ENCODE measurements at places on chromosomes 6 and 20.

- peak; percentile 99 for DNase-seq
Measured at GRCh38 chr20:25237610-25238318, 10.1 kb upstream of the PYGB start.

- DNase-seq: no peak
Measured at GRCh38 chr6:5718231-5718947, 288.3 kb downstream of the NRN1 start.

GRCh38 chr20:24392612-24393011, 76.8 kb upstream of the SYNDIG1 start:
- no peak for DNase-seq

- no peak for DNase-seq
Measured at GRCh38 chr20:5024982-5025381, 23.7 kb upstream of the SLC23A2 start.

- DNase-seq: no peak
Measured at GRCh38 chr20:35257175-35257909, 20.6 kb downstream of the MMP24OS start.

GRCh38 chr20:1831606-1832005, 63.6 kb upstream of the SIRPA start:
- DNase-seq: no peak

- no peak for DNase-seq
Measured at GRCh38 chr6:45835721-45836437, 179.8 kb downstream of the CLIC5 start.

GRCh38 chr6:28135393-28135792, 6.3 kb upstream of the ZKSCAN8 start:
- DNase-seq: no peak

DNA sequence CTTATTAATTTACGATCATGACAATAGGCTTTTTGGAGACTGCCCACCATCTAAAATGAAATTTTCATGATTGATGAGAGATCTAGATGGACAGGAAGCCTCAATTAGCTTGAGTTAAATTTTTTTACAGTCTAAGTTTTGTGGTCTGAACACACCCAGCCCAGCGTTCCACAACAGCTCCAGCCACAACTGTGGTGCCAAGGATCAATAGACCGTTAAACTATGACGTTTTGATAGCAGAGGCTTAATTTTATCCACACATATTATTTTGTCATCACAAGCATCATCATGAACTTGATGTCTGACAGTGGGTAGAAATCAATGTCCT, 5.5 kb upstream of the GABRR1 start:
- DNase-seq: no peak

GRCh38 chr6:84625506-84625905, 138.9 kb downstream of the TBX18 start:
- DNase-seq: no peak

- DNase-seq: no peak
Measured at GRCh38 chr6:7578931-7579330, 11.1 kb upstream of the SNRNP48 start.

- peak; percentile 40 for DNase-seq
Measured at GRCh38 chr6:159645640-159646039, 47.4 kb downstream of the SOD2 start.

DNA sequence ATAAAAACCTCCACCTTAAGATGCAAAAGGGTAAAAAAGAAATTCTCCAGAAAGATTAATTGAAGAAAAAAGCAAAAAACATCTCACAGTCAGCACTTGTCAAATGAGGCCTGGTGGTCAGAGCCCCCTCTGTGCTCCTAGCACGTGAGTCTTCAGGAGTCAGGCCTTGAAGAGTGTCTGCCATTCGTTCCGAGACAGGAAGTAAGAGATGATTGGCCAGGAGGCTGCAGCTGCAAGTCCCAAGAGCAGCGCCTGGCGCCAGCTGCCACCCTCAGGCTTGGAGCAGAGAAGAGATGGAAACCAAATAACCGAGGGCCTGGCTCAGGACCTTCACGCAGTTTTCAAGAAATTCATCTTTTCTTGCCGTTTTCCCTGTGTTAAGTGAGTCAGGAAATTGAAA, 65.0 kb downstream of the FAM120B start:
- no peak for DNase-seq

DNA sequence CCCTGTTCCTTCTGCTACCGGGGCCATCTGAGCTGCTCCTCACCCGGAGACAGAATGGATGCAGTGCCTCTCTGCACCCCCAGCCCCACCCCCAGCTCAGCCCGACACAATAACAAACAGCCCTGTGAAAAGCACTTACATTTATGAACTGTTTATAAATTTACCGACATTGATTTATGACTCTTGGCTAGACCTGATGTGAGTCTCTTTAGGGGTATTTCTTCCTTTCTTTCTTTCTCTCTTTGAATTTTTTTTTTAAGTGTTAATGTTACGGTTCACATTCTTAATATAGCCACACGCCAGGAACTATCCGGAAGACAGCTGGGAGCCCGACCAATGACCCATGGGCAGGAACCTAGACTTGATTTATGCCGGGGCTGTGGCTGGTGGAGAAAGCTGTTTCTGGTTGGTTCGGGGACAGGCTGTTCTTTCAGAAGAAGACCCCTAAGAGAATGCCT, 266.3 kb downstream of the CDC5L start:
- peak; percentile 25 for DNase-seq

GRCh38 chr20:60069656-60070055, 111.4 kb downstream of the CDH26 start:
- no peak for DNase-seq

DNA sequence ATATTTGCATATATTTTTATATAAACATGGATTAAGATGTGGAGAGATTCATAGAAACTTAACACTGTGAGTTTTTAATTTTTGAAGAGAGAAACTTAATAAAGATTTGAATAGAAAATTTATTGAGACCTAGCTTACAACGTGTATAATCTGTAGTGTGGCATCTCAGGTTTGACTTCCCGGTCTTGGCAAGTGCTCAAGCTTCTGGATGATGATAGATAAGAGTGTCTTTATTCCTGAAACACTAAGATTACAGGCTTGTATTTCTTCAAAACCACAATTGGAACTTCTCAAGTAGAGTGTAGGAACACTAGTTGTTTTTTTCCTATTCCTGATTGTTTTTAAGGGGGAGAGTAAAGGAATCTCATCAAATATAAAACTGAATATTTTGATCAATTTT, 64.6 kb upstream of the NOTCH4 start:
- no peak for DNase-seq

- DNase-seq: no peak
Measured at GRCh38 chr6:68339488-68340131, 295.5 kb upstream of the ADGRB3 start.

GRCh38 chr20:7585126-7585679, 355.1 kb downstream of the HAO1 start:
- peak; percentile 7 for DNase-seq

- DNase-seq: peak; percentile 56
Measured at GRCh38 chr20:62819494-62820174, 2.8 kb downstream of the COL9A3 start.

DNA sequence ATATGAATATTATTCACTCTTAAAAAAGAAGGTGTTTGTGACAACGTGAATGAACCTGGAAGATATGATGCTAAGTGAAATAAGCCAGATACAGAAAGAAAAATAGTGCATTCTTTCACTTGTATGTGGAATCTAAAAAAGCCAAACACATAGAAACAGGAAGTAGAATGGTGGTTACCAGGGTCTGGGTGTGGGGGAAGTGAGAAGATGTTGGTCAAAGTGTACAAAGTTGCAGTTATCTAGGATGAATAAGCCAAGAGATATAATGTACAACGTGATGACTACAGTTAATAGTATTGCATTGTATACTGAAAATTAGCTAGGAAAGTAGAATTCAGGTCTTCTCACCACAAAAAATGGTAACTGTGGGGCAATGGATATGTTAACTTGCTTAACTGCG, 151.1 kb upstream of the HCRTR2 start:
- DNase-seq: no peak

GRCh38 chr6:128848212-128848935, 34.6 kb upstream of the LAMA2 start:
- peak; percentile 9 for DNase-seq

DNA sequence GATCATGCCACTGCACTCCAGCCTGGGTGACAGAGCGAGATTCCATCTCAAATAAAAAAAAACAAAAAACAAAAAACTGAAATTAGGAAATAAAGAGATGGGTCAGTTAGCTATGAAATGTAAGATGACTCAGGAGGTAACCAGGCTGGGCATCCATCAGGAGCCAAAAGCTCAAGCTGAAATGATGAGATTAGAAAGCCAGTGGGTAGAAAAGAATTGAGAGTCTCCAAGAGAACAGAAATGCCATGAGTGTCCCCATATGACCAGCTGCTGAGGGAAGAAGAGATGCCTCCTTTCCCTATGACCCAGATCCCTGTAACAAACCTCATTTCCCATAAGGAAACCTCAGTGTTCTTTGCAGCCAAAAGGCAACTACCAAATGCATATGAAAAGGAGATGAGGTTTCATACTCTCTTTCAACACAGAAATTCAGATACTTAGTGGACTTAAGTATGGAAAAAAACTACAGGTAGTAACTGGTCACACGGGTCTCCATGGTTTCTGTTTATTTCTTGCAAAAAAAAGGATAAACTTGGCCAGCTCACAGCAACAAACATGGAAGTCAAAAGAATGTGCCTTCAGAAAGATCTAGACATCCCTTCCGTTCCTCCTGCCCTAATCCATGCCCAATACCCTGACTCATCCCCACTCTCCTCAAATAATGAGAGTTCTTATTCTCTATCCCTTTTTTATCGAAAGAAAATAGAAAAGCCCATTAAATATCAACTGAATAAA, 8.1 kb downstream of the ARHGAP18 start:
- DNase-seq: peak; percentile 55

- peak; percentile 63 for DNase-seq
Measured at GRCh38 chr6:153849072-153849779, 189.8 kb upstream of the OPRM1 start.

DNA sequence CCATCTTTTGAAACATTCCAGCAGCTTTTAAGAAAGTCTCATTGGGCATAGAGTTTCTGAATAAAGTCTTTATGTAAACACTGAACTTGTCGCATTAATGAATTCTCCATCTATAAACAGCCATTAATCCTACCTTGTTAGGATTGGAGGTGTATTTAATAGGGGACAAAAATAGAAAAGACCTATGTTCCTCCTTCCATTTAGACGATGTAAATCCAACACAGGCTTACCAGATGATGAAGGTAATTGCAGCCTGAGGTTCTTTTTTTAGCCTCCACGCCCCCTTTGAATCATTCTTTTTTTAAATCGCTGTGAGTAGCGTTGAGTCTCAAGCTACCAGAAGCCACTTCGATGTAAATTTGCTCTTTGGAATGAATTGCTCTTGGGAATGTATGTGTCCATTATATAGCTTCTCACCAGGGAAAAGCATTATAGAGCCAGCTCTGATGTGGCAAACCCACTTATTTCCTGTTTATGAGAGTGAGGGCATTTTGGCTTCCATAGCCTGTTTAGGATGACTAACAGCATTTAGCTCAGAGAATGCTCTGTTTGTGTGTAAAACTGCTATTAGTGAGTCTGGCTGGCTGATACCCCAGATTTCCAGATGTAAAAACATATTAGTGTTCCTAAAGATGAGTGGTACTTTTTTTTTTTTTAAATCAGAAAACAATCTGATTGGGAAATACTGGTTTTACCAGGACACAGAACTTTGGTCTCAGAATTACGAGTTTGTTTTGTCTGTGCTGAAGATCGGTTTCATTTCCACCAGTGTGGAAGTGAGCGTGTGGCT, 74.9 kb upstream of the CLDN20 start:
- peak; percentile 94 for DNase-seq

DNA sequence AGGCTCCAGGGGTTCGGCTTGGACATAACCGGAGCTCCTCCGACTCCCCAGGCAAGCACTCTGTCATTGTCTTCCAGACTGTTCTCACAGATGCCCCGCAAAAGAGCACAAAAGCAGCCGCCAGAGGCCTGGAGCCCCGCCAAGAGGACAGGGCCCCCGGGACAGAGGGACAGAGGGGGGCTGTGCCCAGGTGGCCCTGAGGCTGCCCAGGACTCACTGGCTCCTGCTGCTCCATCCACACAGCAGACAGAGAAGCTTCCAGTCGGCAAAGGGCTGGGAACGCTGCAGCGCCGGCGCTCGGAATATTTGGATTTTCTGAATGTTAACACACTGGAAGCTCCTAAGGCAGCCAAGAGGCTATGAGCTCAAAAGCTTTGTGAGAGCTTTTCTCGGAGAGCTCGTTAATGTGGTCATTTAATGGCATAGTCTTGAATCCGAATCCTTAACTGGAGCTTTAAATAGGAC, 68.0 kb upstream of the QKI start:
- no peak for DNase-seq

- no peak for DNase-seq
Measured at GRCh38 chr6:56671651-56672461, 29.2 kb upstream of the DST start.

DNA sequence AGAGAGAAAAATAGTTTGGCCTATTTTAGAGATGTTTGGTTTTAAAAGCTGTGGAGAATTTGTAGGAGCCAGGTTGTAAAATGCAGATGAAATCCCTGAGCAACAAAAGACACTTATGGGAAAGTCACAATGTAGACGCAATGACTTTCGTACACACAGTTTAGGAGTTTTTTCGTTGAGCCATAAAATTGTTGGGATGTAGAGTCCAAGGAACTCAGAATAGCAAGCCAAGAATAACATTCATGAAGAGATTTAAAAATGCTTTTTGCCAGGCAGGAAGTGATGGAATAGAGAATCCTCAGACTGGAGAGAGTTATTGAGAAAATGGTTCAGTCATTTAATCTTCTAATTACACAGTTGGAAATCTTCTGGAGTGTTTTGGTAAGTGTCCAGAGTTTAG, 11.5 kb upstream of the PROKR2 start:
- DNase-seq: peak; percentile 41

DNA sequence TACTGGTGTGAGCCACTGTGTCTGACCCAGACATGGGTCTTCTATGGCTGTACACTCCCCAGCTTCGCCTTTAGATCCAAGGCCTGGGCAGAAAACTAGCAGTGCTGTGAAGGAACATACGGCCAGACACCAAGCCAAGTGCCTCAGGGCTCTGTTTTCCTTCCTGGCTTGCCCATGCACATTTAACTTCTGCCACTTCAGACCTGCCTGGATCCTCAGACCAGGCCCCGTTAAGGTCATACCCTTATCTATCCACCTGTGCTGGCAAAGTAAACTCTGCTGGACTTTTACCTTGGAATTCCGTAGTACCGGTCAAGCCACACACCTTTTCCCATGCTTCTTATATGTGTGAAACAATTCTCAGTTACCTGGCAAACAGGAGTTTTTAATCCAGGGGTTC, 644.8 kb downstream of the PTPRT start:
- DNase-seq: no peak

DNA sequence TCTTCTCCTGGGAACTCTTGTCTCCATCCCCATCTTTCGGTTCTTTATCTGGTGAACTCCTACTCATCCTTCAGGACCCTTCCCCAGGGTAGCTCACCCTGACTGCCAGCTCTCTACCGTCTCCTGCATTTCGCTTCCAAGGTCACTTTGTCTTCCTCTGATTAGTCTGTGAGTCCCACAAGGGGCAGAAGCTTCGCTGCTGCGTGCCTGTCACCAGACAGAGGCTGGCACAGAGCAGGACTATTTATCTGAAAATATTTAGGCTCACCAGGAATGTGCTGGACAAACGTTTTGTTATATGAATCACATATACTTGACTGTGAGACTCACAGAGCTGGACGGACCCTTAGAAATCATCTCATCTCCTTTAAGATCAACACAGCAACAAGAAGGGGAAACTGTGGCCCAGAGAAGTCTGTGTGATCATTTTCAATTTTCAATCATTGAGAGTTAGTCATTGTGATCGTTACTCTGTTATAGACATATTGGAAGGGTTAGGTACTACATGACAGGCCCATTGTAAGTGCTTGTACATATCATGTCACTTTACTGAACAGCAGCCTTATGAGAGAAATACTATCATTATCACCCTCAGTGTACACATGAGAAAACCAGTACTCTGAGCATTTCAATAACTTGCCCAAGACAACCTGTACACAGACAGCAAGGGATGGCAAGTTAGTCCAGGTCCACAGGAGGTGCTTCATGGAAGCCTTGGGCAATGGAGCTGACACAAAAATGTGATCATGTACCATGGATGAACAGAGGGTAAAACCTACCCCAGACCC, 51.4 kb downstream of the JPH2 start:
- no peak for DNase-seq

Measured in fibroblast of pulmonary artery (primary cell).